PC-3 (cell line): ENCODE measurements at places on chromosomes 1 and 21. TPM values are rescaled to one million over a fixed set of nuclear protein-coding genes. Genes with fewer than 3 reads are reported as not detected.

The TTC39A gene
- total RNA-seq, result 11.1 and 12.3 TPM in 2 replicates

The XPR1 gene
- total RNA-seq, result 7.3 and 8.2 TPM in 2 replicates

The SH2D5 gene
- 7.1 and 11.2 TPM in 2 replicates for total RNA-seq

The AHDC1 gene
- total RNA-seq, result 15.2 and 20.4 TPM in 2 replicates

The SLC1A7 gene
- 0.23 and 0.26 TPM in 2 replicates for total RNA-seq

The TESK2 gene
- 6.0 and 6.5 TPM in 2 replicates for total RNA-seq
